Thyroid gland (tissue), 4 donors: ENCODE measurements at places on chromosomes 2 and 18. TPM values are rescaled to one million over a fixed set of nuclear protein-coding genes. Genes with fewer than 3 reads are reported as not detected.

The SLC16A14 gene
- total RNA-seq, result 3.8 TPM

The CNTNAP5 gene
- total RNA-seq, result not detected

The CNRIP1 gene
- 18.3 TPM for total RNA-seq

DNA sequence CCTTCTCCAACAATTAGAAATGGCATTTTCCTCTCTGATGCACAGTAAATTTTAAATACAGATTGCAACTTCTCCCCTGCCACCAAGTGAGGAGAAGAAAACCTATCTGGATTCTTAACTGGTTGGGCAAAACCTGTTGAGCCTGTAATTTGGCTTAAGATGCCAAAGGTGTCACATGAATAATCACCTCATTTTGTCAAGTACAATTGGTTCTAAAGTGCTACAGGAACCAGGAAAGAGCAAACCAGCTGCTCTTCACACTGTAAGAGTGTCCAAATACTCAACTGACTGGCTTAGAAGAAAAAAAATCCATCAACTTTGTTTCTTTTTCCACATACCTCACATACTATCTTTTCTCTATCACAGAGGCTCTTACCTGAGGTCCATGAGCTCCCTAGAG is 35.4 kb downstream of the NPC1 start:
- H3K4me1 ChIP-seq, result peaks cover 7% of the 10 kb centered on the region
- H3K27me3 ChIP-seq, result no peaks in the 10 kb centered on the region
- peak overlapping the region; percentile 44 for H3K27ac ChIP-seq
- H3K36me3 ChIP-seq, result peaks cover 28% of the 10 kb centered on the region
- H3K4me3 ChIP-seq, result no peak overlapping the region

- no peaks in the 10 kb centered on the region for H3K27me3 ChIP-seq
- H3K4me3 ChIP-seq, result no peak overlapping the region
- H3K27ac ChIP-seq, result no peak overlapping the region
- DNase-seq, result peak; percentile 9
- no peaks in the 10 kb centered on the region for H3K36me3 ChIP-seq
Measured at GRCh38 chr2:134668821-134669220, 50.0 kb downstream of the TMEM163 start.

The CCDC88A gene
- total RNA-seq, result 46.4 TPM

DNA sequence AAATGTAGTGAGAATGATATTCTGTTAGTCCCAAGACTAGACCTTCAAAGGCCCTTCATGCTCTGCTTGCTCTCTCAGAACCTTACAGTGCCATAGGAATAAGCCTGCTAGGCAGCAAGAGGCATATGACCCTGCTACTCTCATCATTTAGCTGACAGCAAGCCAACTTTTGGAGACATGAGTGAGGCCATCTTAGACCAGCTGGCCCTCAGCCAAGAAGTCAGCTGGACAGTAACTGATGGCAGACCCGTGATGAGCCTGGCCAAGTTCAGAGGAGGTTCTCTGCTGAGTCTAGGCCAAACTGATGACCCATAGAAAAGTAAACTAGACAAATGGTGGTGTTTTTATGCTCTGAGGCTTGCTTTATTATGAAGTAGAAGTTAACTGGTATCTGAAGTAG is 82.6 kb downstream of the C18orf54 start:
- H3K4me1 ChIP-seq, result no peaks in the 10 kb centered on the region
- no peaks in the 10 kb centered on the region for H3K27me3 ChIP-seq
- H3K27ac ChIP-seq, result no peak overlapping the region
- H3K36me3 ChIP-seq, result no peaks in the 10 kb centered on the region
- no peak for DNase-seq
- H3K4me3 ChIP-seq, result no peak overlapping the region

DNA sequence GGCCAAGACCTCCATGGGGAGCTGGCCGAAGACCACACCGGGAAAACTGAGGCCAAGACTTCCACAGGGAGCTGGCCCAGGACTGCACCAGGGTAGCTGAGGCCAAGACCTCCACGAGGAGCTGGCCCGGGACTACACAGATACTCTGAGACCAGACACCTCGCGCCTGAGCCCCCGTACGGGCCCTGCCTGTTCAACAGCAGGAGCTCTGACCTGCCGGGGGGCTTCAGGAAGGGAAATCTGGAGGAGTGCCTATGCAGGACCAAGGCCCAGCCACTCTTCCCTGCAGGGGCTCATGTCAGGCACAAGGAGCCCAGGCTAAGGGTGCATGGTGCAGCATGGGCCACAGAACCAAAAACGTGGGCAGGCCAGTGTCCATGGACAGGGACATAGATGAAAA is 151.6 kb downstream of the TMEM18 start:
- H3K27ac ChIP-seq, result no peak overlapping the region
- no peaks in the 10 kb centered on the region for H3K27me3 ChIP-seq
- H3K4me1 ChIP-seq, result no peaks in the 10 kb centered on the region
- H3K36me3 ChIP-seq, result no peaks in the 10 kb centered on the region
- no peak for DNase-seq
- no peak overlapping the region for H3K4me3 ChIP-seq

DNA sequence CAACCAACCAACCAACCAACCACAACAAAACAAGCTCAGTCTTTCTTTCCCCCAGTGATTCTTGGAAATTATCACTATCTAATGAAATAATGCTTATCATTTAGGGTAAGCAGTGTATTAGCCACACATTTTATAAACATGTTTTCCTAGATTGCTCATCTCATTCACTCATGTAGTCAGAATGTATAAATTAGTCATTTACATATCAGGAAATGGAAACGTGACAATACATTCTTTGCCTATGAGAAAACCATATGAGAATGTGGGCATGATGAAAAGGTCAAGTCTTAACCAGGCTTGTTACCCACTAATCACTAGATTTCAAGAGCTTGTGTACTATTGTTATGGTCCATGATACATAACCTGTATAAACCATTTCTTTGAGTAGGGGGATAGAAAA is 1583.4 kb upstream of the PIK3C3 start:
- H3K4me3 ChIP-seq, result no peak overlapping the region
- DNase-seq, result no peak
- no peak overlapping the region for H3K27ac ChIP-seq
- H3K4me1 ChIP-seq, result peaks cover 12% of the 10 kb centered on the region
- no peaks in the 10 kb centered on the region for H3K27me3 ChIP-seq

DNA sequence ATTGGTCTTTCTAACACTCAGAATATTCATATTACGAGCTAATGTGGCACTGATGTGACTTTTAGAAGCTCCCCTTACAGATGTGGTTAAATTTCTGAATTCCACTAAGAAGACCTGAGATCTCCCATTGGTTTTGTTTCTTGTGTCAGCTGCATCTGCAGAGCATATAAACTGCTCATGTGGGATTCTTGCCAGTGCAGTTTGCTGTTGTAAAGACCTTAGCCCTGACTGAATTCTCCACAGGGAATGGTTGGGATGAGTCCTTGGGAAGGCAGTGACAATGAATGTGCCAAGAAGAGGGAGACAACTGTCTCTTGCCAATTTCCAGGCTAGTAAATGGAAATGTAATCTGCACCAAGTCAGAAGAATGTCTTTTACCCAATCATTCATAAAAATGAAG is 94.1 kb downstream of the PTPRM start:
- peaks cover 16% of the 10 kb centered on the region for H3K4me1 ChIP-seq
- no peak overlapping the region for H3K4me3 ChIP-seq
- H3K36me3 ChIP-seq, result no peaks in the 10 kb centered on the region
- no peaks in the 10 kb centered on the region for H3K27me3 ChIP-seq
- no peak overlapping the region for H3K27ac ChIP-seq

The LIMS2 gene
- total RNA-seq, result 14.7 TPM

The METAP1D gene
- total RNA-seq, result 30.9 TPM

- H3K4me1 ChIP-seq, result peaks cover 9% of the 10 kb centered on the region
- no peaks in the 10 kb centered on the region for H3K27me3 ChIP-seq
- no peak for DNase-seq
Measured at GRCh38 chr2:231683292-231684235, 24.8 kb upstream of the PTMA start.

- H3K27ac ChIP-seq, result no peak overlapping the region
- H3K27me3 ChIP-seq, result no peaks in the 10 kb centered on the region
- peaks cover 10% of the 10 kb centered on the region for H3K4me1 ChIP-seq
Measured at GRCh38 chr2:30219886-30220875, 11.2 kb upstream of the LBH start.

The SH3RF3 gene
- total RNA-seq, result 2.8 TPM

The CCNT2 gene
- total RNA-seq, result 81.8 TPM

GRCh38 chr2:84458551-84459017 is 496 bp downstream of the SUCLG1 start:
- peaks cover 19% of the 10 kb centered on the region for H3K4me1 ChIP-seq
- peak overlapping the region; percentile 91 for H3K4me3 ChIP-seq
- H3K27ac ChIP-seq, result peak overlapping the region; percentile 90
- no peaks in the 10 kb centered on the region for H3K27me3 ChIP-seq
- H3K36me3 ChIP-seq, result no peaks in the 10 kb centered on the region

DNA sequence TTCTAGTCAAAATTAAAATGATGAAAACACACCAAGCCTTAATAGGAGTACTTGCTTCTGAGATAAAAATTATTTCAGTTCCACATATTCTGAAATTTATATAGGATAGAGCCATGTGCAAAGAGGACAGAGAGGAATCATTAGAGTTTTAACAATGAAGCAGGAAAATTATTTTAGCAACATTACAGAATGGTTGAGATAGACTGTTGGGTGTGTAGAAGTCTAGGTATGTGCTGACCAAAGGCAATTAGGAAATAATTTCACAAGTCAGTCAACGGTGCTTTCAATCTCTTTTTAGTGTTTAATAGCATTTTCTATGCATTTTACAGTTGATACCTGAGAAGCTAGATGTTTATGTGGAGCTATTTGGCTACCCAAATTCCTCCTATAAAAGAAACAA is 25.2 kb downstream of the SOS1 start:
- peaks cover 7% of the 10 kb centered on the region for H3K4me1 ChIP-seq
- no peaks in the 10 kb centered on the region for H3K27me3 ChIP-seq
- no peak overlapping the region for H3K27ac ChIP-seq
- no peak overlapping the region for H3K4me3 ChIP-seq
- H3K36me3 ChIP-seq, result no peaks in the 10 kb centered on the region
- DNase-seq, result no peak

DNA sequence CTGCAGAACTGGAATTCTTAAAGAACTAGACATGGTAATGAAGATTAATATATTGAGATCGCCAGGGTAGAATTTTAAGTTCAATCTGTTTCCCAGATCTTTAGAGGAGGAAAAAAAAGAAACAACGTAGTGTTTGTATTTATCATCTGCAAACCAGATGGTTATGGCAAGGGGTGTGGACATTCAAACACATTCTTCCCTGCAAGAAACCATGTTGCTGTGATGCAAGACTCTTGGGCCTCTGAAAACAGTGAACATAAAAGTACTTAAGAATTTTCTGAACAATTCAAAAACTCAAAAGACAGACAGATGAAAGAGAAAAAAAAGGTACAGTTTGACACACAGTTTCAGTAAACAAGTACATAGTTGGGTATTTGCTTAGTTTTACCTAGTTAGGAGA is 35.6 kb downstream of the COL5A2 start:
- no peaks in the 10 kb centered on the region for H3K4me1 ChIP-seq
- no peak overlapping the region for H3K4me3 ChIP-seq
- H3K27me3 ChIP-seq, result no peaks in the 10 kb centered on the region
- H3K36me3 ChIP-seq, result no peaks in the 10 kb centered on the region

DNA sequence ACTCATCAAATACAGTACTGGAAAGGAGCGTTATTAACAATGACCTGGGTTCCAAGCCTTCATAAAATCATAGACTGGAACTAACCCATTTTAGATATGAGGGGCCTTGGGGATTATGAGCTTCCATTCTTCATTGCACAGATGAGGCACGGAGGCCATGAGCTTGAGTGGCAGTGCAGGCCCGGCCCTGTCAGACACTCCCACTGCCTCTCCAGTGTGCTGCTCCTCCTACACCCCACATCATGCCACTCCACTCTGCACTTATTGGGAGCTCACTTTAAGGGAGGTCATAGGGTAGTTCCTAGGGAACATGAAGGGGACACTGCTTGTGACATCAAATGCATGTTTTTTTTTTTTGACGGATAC is 77.9 kb downstream of the TSN start:
- DNase-seq, result no peak
- H3K36me3 ChIP-seq, result no peaks in the 10 kb centered on the region
- no peak overlapping the region for H3K27ac ChIP-seq
- no peaks in the 10 kb centered on the region for H3K27me3 ChIP-seq
- H3K4me3 ChIP-seq, result no peak overlapping the region

DNA sequence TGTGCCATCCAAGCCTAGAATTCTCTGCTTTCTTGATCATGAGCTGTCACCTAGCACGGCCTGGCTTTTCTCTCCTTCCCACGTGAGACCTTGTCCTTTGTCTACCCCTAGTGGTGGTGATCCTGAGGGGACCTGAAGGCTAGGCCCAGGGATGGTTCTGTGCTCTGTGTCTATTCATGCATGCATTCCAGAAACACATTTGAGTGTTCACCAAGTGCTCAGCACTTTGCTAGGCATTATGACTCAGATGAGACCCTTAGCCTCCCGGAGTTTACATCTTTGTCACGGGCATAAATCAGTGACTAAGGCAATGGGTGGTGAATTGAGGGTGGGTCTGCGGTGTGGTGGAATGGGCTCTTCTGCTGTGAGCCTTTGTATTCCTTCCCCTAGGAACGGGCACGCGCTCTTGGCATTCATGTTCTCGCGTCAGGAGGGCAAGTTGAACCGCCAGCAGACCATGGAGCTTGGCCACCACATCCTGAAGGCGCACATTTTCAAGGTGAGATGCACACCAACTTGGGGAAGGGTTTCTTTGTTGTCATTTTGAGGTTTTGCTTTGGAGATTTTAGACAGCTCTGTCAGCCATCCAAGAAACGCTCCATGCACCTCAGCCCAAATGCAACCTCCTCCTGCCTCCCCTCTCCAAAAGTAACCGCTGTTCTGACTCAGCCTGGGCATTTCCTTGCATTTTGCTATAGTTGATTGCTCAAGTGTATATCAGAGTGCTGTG is 100.9 kb downstream of the WDSUB1 start:
- no peaks in the 10 kb centered on the region for H3K36me3 ChIP-seq
- H3K27me3 ChIP-seq, result no peaks in the 10 kb centered on the region
- H3K27ac ChIP-seq, result peak overlapping the region; percentile 48
- no peak overlapping the region for H3K4me3 ChIP-seq

DNA sequence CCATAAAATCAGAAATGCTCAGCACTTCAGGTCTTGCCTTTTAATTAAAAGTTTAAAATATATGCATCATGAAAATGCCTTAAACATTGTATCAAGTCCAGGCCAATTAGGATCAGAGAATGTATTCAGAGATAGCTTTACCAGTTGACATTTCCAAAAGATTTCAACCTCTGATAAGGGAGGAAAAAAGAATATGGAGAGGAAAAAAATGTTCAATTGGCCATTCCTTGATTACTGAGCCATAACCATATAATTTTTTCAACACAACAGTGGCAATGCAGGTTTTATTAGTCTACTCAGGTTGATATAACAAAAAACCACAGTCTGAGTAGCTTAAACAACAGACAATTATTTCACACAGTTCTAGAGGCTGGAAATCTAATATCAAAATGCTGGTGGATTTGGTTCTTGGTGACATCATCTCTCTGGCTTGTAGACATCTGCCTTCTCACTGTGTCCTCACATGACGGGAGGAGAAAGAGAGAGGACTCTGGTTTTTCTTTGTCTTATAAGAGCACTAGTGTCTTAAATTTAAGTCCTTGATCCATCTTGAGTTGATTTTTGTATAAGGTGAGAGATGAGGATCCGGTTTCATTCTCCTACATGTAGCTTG is 111.9 kb downstream of the IRS1 start:
- no peak overlapping the region for H3K27ac ChIP-seq
- H3K4me1 ChIP-seq, result peaks cover 11% of the 10 kb centered on the region
- no peaks in the 10 kb centered on the region for H3K27me3 ChIP-seq
- no peak overlapping the region for H3K4me3 ChIP-seq
- H3K36me3 ChIP-seq, result no peaks in the 10 kb centered on the region

- H3K27me3 ChIP-seq, result no peaks in the 10 kb centered on the region
- no peak for DNase-seq
- H3K4me1 ChIP-seq, result no peaks in the 10 kb centered on the region
- no peaks in the 10 kb centered on the region for H3K36me3 ChIP-seq
Measured at GRCh38 chr2:226418521-226418920, 381.1 kb downstream of the IRS1 start.

- no peak overlapping the region for H3K27ac ChIP-seq
- H3K4me3 ChIP-seq, result no peak overlapping the region
- H3K27me3 ChIP-seq, result no peaks in the 10 kb centered on the region
- no peak for DNase-seq
- H3K4me1 ChIP-seq, result no peaks in the 10 kb centered on the region
Measured at GRCh38 chr2:38788306-38788705, 10.3 kb downstream of the GEMIN6 start.
